ENCODE measurements at places on chromosomes 16 and 17. TPM values are rescaled to one million over a fixed set of nuclear protein-coding genes. Genes with fewer than 3 reads are reported as not detected.

CD300LB gene
- 0.55 TPM for total RNA-seq

CDK3 gene
- total RNA-seq: 0.71 TPM

GPR142 gene
- 1.8 TPM for total RNA-seq

FAM20A gene
- 6.4 TPM for total RNA-seq

SECTM1 gene
- total RNA-seq: 8.4 TPM

UNKL gene
- 20.9 TPM for total RNA-seq

FBXW10 gene
- total RNA-seq: 0.33 TPM

TBC1D3 gene
- total RNA-seq: not detected

TMEM132E gene
- total RNA-seq: not detected

CCDC200 gene
- not detected for total RNA-seq

TEKT3 gene
- total RNA-seq: not detected

NPIPA1 gene
- total RNA-seq: 152 TPM

ULK2 gene
- 28.2 TPM for total RNA-seq

TNFRSF17 gene
- total RNA-seq: not detected

CCT6B gene
- 4.3 TPM for total RNA-seq

DOC2B gene
- 2.5 TPM for total RNA-seq

ZSWIM7 gene
- total RNA-seq: 22.5 TPM

IL21R gene
- total RNA-seq: not detected

CPHXL2 gene
- not detected for total RNA-seq

KRTAP1-1 gene
- not detected for total RNA-seq

ACAP1 gene
- total RNA-seq: 2.5 TPM

ODF4 gene
- not detected for total RNA-seq

CHST4 gene
- not detected for total RNA-seq

CDH13 gene
- 17.6 TPM for total RNA-seq

CLEC19A gene
- not detected for total RNA-seq

KRT24 gene
- not detected for total RNA-seq

PLEKHH3 gene
- 17.8 TPM for total RNA-seq

KCNJ18 gene
- total RNA-seq: 0.54 TPM
